T-helper 2 cell treated with Interferon-gamma antibody and Interleukin-4, amounts not matched to agents 100 ng/mL and 5 ng/mL, for 36 hours (primary cell): ENCODE measurements at places on chromosomes 2 and 18. TPM values are rescaled to one million over a fixed set of nuclear protein-coding genes. Genes with fewer than 3 reads are reported as not detected.

The STPG4 gene
- 0.30 and 0.50 TPM in 2 replicates for total RNA-seq

The PAIP2B gene
- 0.82 and 0.89 TPM in 2 replicates for total RNA-seq

The SMC6 gene
- 43.3 and 43.4 TPM in 2 replicates for total RNA-seq

The BCL2L11 gene
- total RNA-seq = 12.6 and 18.0 TPM in 2 replicates

The RSAD2 gene
- total RNA-seq = 34.2 and 35.0 TPM in 2 replicates

The PRADC1 gene
- total RNA-seq = 9.3 and 10.4 TPM in 2 replicates

The GKN2 gene
- not detected in 2 replicates for total RNA-seq

The TGFA gene
- total RNA-seq = 0.07 TPM in 1 of 2 replicates, not detected in the other

The PTPRM gene
- 4.2 and 6.9 TPM in 2 replicates for total RNA-seq
